ENCODE measurements at places on chromosomes 2 and 18.
A peak's percentile ranks its signal among the peaks of the same experiment; 100 is the strongest.

DNA sequence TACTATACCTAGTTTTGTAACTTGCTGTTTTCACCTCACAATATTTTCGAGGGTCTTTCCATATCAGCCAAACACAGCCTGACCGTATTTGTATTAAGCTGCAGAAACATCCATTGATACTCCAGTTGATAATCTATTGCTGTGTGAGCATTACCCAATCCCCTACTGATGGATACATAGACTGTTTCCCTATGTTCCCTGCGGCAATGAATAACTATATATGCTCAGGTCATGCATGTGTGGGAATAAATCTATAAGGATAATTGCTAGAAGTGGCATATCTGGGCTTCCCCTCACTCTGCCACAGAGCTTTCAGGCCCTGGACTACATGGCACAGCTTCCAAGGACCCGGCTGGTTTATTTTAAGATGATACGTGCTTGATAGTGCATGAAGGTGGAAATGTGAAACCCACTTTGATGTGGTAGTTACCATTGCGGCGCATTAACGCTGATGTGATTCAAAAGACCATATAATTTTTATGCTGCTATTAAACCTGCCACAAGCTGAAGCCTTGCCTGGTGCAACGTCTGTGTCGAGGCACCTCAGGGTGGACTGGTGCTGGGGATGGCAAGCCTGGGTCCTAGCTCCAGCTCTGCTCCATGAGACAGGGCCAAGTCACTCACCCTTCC is 130.8 kb upstream of the MSH6 start:
- no peak for DNase-seq

DNA sequence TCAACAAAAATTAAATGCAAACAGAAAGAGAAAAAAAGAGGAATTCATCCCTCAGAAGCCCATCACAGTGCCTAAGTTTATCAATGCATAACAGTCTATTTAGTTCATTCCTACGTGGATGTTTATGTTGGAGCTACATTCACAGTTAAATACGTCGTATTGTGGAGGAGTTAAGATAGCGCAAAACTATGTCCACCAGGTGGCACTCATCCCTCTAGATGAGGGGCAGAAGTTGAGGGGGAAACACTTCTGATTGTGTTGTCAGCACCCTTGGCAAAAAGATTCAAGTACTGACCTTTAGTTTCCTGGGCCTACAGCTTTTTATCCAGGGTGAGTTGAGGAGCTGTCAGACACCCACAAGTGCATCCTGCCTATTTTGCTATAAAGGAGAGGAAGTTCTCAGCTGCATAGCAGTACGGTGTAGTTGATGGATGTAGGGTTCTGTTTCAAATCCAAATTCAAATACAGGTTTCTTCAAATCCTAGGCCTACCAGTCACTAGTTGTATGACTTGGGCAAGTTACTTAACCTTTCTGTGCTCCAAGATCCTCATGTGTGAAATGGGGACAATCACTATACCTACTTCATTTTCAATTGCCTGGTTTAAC is 26.8 kb upstream of the MYO1B start:
- peak; percentile 43 for DNase-seq

DNA sequence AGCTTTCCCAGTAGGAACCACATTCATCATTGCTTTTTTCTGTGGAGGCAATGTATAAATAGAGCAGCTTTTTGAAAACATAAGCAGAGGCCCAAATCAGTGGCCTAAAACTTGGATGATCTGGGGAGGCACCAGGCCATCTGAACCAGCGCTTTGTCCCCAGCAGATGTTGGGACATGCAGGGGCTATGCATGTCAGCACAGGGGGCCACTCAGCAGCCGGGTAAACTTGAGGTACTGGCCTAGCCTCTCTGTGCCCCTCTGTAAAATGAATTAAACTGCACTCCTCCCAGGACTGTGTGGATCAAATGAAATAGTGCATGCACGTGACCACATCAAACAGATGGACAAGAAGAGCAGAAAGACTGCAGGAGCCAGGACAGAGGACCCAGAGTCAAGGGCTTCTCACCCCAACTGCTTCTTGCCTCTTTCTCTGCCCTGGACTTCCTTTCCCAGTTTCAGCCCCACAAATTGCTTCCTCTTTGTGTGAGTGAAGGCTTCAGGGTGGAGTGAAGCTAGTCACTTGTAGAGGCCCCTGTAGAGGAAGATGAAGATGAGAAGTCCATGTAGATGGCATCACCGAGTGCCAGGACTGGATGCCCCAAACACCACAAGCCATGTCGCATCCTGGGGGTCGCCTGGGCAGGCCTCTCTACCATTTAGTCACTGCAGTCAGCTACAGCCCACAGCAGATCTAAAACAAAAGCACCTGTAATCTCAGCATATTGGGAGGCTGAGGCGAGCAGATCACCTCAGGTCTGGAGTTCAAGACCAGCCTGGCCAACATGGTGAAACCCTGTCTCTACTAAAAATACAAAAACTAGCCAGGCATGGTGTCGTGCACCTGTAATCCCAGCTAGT is 53.2 kb downstream of the IMPA2 start:
- DNase-seq, result peak; percentile 82

DNA sequence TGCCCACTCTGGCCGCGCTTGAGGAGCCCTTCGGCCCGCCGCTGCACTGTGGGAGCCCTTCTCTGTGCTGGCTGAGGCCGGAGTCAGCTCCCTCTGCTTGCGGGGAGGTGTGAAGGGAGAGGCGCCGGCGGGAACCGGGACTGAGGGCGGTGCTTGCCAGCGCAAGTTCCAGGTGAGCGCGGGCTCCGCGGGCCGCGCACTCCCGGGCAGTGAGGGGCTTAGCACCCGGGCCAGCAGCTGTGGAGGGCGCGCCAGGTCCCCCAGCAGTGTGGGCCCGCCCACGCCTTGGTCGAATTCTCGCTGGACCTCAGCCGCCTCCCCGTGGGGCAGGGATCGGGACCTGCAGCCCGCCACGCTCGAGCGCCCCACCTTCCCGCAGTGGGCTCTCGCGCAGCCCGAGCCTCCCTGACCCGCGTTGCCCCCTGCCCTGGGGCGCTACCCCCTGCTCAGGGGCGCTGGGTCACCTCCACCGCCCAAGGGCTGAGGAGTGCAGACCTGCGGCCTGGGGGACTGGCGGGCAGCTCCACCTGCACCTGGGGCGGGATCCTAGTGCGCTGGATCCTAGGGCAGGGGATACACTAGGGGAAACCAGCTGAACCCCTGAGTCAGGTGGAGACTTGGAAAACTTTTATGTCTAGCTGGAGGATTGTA is 97.3 kb downstream of the CD8B2 start:
- DNase-seq, result no peak

DNA sequence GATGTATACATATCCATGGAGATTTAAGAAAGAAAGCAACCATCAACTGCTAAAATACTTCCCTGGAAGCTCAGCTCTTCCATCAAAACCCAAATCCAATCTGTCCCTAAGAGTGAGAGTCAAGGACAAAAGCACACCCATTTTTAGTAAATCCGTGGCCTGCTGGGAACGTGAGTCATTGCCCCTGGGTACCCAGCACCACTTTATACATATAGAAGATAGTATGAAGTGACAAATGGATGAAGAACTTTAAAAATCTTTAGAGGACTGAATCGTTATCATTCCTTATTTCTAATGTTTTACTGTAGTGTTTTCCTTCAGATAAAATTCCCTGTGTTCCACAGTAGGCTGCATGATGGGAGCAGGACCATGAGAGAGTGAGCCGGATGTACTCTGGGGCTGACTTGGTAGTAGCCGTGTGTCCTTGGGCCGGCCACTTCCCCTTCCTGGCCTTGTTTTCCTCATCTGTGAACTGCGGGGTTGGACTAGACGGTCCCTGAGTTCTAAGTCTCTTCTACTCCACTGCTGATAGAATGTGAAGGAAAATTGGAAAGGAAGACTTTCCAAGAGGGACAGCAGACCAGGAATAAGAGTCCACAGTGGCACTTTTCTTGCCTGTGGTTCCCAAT is 28.5 kb upstream of the CEP68 start:
- DNase-seq, result peak; percentile 20

GRCh38 chr2:88832311-88832991 is 141.0 kb downstream of the RPIA start:
- DNase-seq, result no peak

DNA sequence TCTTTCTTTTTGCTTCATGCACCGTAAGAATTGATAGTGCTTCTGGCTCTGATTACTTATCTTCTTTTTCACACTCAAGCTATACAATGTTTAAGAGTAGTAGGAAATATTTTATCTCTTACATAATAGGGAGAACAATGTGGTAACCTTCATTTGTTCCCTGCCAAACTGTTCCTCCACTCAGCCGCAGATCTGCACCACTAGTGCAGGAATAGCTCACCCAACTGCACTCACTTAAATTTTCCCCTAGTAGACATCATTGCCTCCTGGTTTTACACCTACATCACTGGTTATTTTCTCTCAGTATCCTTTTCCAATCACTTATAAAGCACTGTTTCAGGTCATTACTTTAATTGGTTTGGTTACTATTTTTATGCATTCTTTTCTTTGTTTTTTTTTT is 283.5 kb upstream of the ZNF804A start:
- no peak for DNase-seq

GRCh38 chr18:46678785-46679399 is 21.9 kb upstream of the LOXHD1 start:
- DNase-seq, result peak; percentile 72

DNA sequence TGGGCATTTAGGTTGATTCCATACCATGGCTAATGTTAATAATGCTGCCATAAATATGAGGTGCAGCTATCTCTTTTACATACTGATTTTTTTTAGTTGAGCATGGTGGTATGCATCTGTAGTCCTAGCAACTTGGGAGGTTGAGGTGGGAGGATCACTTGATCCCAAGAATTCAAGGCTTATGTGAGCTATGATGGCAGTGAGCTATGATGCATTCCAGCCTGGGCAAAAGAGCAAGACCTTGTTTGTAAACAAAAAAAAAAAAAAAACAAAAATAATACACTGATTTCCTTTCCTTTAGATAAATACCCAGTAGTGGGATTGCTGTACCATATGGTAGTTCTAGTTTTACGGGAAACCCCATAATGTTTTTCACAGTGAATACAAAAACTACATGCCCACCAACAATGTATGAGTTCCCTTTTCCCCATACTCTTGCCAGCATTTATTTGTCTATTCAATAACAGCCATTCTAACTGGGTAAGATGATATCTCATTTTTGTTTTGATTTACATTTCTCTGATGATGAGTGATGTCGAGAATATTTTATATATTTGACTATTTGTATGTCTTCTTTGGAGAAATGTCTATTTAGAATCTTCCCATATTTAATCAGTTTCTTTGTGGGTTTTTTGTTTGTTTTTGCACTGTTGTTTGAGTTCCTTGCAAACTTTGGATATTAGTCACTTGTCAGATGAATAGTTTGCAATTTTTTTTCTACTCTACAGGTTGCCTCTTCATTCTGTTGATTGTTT is 281.0 kb upstream of the KYNU start:
- no peak for DNase-seq

- no peak for DNase-seq
Measured at GRCh38 chr2:188444106-188444835, 152.6 kb downstream of the GULP1 start.

GRCh38 chr2:172484253-172484652 is 56.9 kb downstream of the ITGA6 start:
- peak; percentile 11 for DNase-seq

GRCh38 chr2:86794861-86795260 is 4.1 kb upstream of the CD8A start:
- peak; percentile 52 for DNase-seq

- peak; percentile 41 for DNase-seq
Measured at GRCh38 chr18:13611142-13611600, 115.2 kb downstream of the FAM210A start.

DNA sequence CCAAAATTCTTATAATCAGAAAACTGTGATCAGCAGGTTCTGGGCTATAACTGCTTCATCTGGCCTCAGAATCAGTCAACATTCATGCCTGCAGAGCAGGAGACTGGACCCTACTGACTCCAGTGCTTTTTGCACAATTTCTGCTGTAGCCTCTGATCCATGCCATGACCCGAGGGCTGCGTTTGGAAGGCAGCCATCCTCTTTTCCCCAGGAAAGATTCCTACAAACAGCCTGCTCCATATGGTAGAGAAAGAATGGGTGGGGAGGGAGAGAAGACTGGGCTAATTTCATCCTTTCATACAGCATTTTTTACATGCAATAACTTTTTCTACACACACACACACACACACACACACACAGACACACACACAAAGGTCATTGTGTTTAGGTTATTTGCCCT is 133.0 kb upstream of the MMADHC start:
- no peak for DNase-seq

DNA sequence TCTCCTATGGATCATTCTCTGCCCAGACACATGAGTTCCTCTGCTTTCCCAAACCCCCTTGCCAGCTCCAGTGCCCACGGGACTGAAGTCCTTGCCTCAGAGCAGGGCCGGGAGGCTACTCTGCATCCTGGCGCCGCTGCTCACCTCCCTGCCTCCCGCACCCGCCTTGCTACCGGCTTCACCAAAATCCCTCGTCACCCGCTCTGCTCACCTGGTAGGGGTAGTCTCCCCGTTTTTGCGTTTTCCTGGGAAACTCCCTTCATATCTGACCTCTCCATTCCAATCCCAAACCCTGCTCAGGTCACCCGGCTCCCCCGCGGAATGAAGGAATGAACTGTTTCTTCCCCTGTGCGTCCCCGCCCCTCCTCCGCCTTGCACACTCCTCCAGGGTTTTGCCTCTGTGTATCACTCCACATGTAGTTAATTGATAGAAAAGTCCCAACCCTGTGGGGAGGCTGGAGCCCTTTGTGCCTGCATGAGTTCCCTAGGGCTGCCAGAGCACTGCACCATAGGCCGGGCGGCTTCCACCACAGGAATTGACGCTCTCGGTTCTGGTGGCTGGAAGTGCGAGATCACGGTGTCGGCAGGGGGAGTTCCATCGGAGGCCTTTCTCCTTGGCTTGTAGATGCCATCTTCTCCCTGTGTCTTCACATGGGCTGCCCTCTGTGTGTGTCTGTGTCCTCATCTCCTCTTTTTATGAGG is 2.0 kb upstream of the DGKD start:
- no peak for DNase-seq

DNA sequence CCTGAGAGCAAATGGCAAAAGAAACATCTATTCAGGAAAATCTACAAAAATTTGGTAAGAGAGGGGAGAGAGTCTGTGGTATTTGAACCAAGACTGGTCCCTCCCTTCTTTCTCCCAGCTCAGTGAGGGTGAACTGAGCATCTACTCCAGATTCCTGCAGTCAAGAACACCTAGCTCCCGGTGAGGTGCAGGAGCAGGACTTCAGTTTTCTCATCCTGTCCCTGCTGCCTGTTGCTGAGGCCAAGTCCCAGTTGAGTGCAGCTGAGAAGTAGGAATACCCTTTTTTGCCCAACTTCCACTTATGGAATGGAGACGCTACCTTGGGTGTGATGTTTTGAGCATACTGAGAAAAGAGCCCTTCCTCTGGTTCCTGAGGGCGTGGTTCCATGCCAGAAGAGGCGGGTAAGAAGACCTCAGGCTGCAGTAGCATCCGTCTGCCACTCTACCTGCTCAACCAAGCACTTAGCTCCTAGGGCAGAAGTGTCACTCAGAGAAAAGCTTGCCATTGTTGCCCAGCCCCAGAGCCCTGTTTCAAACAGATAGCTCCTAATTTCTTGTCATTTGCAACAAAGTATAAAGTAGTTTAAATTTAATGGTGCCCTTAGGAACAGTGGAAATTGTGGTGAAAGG is 112.9 kb downstream of the SOS1 start:
- no peak for DNase-seq
